ENCODE measurements at places on chromosomes 13 and 19.

GRCh38 chr13:41200126-41200525 lies 5.8 kb upstream of the KBTBD7 start:
- DNase-seq = no peak

DNA sequence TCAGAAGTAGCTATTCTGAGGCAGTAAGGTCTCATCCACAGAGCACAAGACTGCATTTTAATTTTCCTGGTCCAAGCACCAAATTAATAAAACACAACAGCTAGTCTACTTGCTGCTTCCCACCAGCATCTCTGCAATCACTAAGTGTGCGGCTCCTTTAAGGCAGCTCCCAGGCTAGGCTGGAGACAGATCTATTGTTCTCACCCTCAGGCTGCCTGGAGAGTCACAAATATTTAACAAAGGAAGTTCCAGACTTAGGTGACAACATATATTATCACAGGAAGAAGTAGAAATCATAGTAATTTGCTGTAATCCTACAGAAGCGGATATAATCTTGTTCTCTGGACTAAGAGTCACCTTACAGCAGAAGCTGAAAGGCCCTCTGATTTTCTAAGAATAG lies 2.2 kb upstream of the EID2 start:
- DNase-seq = no peak

DNA sequence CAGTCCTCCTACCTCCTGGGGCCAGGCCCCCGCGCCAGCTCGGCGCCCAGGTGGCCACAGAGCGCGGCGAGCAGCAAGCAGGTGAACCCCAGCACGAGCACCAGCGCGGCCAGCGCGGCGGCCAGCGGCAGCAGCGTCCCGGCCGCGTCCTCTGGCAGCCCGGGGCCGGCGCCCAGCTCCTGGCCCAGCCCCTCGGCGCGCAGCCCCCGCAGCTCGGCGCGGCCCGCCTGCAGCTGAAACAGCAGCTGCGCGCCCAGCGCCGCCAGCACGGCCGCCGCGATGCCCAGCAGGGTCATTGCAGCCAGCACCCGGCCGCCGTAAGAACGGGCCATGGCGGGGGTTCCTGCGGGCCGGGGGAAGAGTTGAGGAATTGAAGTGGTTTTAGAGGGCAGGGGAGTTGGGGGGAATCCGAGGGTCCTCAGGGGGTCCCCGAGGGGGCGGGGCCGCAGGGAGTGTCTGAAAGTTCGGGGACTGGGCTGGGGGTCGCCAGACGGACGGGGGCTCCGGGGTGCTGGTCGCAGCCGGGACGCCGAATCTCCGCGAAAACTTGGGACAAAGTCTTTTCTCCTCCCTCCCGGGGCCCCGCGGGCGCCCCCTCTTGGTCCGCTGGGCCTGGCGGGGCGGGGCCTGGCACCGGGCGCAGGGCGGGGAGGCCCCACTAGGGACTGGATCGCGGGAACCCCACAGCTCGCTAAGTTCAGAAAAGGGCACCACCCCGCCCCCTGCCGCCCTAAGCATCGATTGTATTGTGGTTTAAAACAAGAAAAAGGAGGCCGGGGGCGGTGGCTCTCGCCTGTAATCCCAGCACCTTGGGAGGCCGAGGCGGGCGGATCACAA lies at the start of gene TMEM221:
Gene TMEM221, minus strand, starts transcription at position 538 of the 837 bp plus-strand sequence. Its CDS starts 206 bp downstream, at position 332.
- DNase-seq = peak; percentile 43

- no peak for DNase-seq
Measured at GRCh38 chr13:99894105-99894839, 77.3 kb downstream of the ZIC5 start.

GRCh38 chr13:111621164-111621563 lies 300.7 kb downstream of the TEX29 start:
- DNase-seq = no peak

DNA sequence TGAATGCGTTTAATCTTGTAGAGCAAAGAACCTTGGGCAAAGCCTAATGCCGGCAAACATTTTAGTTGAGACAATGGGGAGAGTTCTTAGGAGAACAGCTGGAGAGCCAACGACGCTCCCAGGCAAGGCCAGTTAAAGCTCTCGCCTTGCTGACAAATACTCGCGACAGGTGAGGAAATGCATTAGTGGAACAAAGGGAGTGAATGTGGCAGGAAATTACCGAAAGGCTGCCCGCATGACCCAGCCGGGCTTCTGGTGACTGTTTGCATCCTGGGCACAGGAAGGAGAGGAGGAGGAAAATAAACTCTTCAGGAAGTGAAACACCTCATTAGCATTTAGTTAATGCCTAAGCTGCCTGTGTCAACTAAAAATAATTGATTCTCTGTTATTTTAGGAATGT lies 74.6 kb downstream of the SHISA2 start:
- DNase-seq = no peak

- DNase-seq = no peak
Measured at GRCh38 chr19:49691243-49692146, 579 bp downstream of the CPT1C start.

GRCh38 chr13:111954661-111955411 lies 112.1 kb upstream of the SOX1 start:
- DNase-seq = no peak

- DNase-seq = no peak
Measured at GRCh38 chr19:17806945-17807344, 12.0 kb downstream of the B3GNT3 start.
